KBM-7 (cell line): ENCODE measurements at places on chromosomes 5 and 9.

GRCh38 chr5:176658817-176659511 lies 11.7 kb downstream of the TSPAN17 start:
- no peak for DNase-seq

GRCh38 chr9:74910036-74910435 lies 22.3 kb upstream of the TRPM6 start:
- no peak for DNase-seq

GRCh38 chr9:126874546-126875314 lies 14.3 kb downstream of the ZBTB34 start:
- DNase-seq = no peak

GRCh38 chr5:113806250-113806649 lies 292.8 kb downstream of the YTHDC2 start:
- DNase-seq = peak; percentile 8

- no peak for DNase-seq
These were observed 124.0 kb upstream of the TARS1 start for GRCh38 chr5:33316773-33317172.

- DNase-seq = peak; percentile 42
These were observed 410.1 kb downstream of the DMRT2 start for GRCh38 chr9:1460143-1460769.

DNA sequence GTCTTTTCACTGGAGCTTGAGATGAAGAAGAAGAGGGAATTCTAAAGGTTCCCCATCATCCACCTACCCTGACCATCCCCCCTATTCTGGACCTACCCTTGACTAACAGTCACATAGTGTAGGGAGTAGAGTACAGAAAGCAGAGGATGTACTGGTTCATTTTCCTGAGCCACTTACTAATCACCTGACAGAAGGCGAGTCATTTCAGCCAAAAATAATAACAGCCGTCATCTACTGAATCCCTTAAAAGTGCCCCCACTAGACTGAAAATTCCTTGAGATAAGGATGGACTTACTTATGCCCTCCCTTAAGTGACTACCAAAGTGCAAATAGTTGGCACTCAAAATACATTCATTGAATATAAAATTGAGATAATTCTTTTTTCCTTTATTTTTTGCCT lies 112.2 kb downstream of the FOXD1 start:
- no peak for DNase-seq

DNA sequence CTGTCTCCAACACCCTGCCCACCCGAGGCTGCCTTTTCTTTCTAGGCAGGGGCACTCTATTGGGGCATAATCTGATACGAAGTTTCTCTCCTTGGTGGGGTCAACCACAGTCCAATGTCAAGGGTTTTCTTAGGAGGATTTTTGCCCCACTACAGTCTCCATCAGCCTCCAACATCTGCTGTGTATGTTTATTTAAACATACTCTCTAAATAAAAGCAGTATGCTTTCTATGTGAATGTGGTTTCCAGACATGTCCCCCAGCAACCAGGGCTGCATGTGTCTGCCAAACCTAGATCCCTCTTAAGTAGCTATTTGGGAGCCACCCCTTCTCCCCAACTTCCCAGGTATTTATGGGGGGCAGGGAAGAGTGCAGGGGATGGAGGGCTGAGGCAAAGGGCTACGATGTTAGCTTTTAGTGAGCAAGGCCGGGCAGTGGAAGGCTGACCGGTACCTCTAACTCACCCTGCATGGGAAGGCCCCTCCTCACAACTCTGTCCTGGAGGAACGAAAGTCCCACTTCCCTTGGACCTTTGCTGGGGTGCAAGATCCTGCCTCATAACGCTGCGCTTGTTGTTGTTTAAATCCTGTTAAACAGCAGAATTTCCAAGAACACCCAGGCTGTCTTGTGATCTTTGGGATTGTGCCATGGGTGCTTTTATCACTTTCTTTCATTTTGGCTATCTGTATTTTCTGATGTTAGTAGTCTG lies 75.4 kb downstream of the NREP start:
- DNase-seq = no peak

GRCh38 chr9:86912210-86912609 lies 35.1 kb downstream of the GAS1 start:
- peak; percentile 2 for DNase-seq

DNA sequence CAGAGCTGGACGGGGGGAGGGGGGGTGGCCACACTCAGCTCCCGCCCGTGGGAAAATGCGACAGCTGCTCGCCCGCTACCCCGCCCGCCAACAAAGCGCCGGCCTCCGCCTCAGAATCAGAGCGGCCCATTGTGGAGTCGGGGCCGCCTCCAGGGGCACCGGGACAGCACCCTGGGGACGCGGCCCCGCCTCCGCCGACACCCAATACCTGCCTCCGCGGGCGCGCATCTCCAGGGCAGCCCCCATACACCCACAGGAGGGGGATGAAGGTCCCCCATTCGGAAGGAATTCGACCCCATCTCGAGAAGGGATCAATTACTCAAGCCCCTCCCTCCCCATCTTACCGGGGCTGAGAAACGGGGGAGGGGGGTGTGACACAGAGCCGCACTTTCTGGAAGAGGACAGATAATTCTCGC lies 1.3 kb downstream of the NOTCH1 start:
- DNase-seq = no peak

- no peak for DNase-seq
These were observed 22.9 kb downstream of the NUDT12 start for GRCh38 chr5:103539376-103540330.

DNA sequence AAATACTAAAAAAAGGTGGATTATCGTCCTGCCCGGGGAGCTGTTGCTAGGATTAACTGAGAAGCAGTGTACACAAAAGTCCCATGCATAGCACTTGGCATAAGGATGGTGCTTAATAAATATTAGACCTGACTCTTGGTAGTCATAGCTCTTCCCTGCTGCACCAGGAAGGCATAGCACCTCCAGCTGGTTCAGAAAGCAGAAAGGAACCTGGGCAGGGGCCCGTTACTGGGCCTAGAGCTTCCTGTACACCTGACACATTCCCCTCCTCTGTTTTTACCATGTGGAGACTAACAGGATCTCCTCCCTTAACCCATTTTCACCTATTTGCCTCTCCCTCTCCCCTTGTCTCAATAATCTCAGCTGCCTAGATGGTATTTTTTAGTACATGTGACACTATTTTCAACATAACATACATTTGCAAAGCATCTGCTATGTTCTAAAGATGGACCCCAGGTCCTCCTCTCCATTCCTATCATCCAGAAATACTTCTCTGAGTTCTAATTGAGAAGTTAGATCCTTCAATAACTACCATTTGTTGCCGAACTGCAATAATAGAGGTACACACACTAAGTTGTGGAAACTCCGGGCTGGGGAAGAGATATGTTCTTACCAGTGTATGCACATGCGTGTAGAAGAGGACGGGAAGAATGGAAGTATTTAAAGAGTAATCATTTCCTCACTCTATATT lies 3.2 kb upstream of the ANP32B start:
- DNase-seq = no peak

DNA sequence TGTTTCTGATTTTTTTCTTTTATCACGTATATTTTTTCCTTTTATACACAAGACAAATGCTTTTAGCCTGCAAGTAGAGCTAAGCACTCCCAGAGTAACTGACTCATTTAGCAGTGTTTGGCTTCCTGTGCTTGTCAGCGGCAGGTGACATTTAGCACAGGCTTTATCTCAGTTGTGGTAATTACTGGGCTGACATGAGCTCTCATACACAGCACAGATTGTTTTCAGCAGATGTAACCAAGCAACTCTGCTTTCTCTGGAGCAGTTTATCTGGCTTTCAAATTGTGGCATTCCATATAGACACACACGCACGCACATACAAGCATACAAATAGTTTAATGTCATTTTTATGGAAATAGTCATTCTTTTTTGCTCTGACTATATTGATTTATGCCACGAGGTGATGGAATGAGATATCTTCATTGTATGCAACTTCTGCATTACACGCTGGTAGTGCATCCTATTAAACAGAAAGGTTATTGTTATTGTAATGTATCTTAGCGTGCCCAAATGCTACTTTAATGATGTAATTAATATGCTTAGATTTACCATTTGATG lies 379.0 kb upstream of the GRAMD2B start:
- no peak for DNase-seq

DNA sequence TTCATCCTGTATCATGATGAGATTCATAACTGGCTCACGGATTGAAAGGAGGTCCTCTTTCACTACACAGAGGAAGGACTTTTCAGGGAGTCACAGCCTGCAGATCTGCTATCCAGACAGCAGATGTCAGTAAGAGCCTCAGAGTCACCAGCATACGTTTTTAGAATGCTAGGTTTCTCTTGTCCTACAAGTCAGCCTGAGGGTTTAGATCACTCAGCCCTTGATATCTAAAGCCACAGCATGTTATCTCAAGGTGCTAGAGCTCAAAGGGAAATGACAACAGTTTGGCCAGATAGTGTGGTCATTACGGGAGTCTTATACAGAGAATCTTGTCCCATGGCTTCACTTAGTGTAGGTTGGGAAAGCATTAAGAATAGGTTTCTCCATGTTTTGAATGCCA lies 30.9 kb upstream of the SLC46A2 start:
- DNase-seq = peak; percentile 66

DNA sequence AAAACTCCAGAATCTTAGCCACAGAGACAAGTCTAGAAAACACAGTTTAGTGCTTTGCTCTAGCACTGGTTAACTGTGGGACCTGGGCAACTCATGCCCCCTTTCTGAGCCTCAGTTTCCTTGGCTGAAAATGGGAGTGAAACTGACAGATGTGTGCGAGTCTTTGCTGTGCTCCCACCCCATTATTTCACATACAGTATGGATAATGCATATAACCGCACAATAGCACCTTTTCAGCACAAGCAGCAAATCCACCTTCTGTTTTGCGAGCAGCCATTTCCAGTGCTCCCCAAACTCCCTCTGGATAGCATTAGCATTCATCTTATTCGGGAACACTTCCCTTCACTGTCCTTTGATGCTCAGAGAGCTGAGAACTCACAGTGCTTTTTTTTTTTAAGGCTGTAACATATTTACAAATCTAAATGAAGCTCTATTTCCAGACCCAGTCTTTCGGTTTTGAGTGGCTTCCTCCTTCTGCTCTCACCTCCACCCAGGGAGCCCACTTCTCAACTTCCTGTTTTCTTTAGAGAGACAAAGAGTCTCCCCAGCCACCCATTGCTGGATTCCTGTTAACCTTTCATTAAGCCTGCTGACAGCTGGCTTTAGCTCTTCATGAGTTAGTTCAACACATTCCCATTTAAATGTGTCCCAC lies 49.2 kb downstream of the TIMD4 start:
- DNase-seq = peak; percentile 43

GRCh38 chr9:75490326-75490725 lies 400.1 kb upstream of the PCSK5 start:
- no peak for DNase-seq

DNA sequence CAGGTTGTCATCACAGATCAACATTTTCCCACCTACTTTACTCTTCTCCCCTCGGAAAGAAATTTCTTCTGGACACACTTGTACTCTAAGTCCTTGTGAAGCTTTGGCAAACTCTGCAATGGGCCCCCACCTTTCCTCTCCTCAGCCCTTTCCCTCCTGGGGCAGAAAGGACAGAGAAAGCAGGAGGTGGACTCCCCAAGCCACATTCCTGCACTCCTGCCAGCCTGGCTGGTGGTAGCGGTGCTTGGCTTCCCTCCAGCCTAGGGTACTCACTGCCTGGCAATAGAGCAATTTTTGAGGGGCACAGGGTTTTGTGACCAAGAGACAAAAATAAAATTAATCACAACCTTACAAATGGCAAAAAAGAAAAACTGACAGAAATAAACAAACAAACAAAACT lies 451.4 kb downstream of the ZSWIM6 start:
- no peak for DNase-seq

DNA sequence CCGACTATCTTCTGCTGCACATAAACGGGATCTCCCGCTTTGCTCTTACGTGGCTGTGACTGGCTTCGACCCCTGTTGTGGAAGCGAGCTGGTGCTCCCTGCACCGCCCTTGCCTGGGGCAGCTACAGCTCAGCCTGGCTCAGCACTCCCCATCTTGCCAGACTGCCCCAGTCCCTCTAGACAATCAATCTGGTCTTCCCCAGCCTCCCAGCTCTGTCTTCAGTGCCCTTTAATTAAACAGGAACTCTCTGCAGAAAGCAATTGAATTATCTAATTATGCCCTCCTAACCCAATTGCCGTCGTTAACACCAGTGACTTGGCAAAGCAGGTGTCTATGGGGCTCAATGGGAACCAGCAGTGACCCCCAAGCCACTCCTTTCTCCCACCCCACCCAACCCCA lies 18.9 kb upstream of the NTNG2 start:
- DNase-seq = no peak

GRCh38 chr5:169999621-170000020 lies 19.3 kb upstream of the INSYN2B start:
- DNase-seq = no peak

DNA sequence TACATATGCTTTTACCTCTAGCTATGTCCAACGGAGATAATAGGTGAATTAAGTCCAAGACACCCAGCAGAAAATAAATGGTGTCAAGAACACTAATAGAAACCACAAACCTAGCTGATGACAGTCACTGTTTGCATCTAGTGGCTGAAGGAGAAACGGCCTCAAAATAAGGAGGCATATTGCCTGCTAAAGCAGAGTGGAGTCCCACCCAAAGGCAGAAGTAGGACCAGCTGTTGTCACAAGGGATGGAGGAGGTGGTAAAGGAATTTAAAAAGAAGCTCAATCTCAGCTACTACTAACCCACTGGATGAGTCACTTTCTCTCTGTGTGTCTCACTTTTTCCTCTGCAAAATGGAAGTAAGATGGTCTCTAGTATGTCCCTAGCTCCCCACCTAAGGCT lies 224.3 kb downstream of the GRIA1 start:
- DNase-seq = no peak

GRCh38 chr9:112310826-112311225 lies 22.6 kb downstream of the PTBP3 start:
- no peak for DNase-seq

DNA sequence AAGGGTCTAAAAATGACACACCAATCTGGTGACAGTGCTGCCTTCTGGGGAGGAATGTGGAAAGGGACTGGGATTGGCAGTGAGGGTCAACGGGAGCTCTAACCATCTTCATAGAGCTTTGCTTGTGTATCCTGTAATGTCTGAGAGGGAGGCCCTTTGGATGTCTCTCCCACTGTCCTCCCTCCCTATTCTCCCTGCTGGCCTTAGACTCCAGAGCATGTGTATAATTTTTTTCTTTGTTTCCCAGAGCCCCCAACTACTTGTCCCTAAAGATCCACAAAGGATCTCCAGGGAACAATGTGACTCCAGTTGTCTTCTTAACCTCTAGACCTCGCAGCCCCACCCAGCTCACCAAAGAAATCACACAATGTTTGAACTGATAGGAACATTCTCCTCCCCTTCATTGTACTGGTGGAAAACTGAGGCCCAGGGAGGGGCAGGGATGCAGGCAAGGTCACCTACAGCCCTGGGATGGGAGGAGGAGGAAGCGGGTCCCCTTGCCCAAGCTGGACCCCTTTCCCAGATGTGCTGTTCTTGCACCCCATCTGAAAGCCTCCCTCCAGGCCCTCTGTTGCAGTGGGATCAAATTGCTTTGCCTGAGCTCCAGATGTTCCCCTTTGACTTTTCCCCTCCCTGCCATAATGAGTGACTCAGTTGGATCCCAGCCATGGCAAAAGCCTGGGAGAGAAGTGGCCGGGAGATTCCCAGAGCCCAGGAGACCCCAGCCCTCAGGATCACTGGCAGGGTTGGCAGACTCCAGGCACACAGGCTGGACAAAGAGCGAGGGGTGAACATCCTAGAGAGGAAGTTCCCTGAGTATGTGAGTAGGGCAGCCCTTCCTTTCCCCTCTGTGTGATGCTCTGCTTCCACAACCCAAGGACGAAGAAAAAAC lies 21.8 kb downstream of the SPARC start:
- no peak for DNase-seq
